Activated effector memory CD4-positive, alpha-beta T cell treated with anti-CD3 and anti-CD28 coated beads, Interleukin-2, amount 50 U/mL, for 16 hours (primary cell): ENCODE measurements at places on chromosomes 12 and 14.

DNA sequence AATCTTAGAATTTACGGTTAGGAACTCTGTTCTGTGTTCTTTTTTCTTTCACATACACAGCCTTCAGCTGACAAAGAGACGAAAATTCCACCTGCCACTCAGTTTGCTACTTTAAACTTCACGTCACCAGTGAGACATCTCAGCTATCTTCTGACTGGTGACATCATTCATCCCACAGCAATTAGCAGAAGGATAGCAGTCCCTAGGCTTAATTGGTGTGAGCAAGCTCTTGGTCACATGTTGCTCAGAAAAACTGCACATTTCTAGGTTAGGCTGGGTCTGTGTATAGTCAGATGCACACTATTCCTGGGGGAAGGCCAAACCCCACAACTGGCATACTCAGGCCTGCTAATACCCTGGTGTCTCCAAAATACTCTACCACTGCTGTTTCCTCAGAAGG is 23.9 kb downstream of the SLC7A7 start:
- DNase-seq = no peak

- no peak for DNase-seq
Observed at GRCh38 chr14:76948213-76948947, 80.1 kb downstream of the IRF2BPL start.

DNA sequence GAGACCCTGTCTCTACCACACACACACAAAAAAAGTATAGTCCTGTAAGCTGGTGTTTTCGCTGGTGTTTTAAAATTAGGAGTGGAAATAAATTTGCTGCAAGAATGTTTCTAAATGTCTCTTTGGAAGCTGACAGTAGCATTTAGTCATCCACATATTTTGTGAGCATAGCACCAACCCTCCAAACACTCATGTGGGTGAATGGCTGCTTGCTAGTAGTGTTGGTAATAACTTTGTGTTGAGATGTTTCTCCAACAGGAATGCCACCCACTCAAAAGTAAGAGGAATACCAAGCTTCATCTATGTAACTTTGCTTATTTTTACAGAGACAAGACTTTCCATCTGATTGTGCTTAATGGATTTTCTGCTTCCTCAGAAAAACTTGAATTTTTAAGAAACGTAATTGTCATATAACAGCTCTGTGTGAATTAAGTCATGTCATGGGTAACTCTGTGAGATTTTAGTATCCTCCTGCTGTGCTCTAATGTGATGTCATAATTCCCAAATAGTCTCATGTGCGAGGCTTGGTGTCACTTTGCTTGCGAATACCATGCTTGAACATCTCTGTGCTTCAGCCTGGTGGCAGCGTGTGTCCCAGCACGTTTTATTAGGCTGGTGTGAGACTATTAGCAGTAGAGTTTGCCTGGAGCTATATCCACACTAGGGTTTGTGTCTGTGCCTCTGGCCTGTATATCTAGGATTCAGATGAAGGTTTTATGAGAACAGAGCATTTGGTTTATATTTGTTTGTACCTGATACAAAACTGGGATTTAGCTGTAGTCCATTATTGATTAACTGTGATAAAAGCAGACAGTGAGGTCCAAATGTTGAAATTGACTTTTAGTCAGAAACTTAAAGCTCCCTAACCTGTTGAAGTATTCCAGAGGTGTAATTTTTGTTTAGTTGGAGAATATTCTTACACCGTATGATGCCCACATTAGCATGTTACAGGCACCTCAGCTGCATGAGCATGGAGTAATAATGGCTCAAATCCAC is 80.5 kb downstream of the FBXW8 start:
- DNase-seq = no peak

DNA sequence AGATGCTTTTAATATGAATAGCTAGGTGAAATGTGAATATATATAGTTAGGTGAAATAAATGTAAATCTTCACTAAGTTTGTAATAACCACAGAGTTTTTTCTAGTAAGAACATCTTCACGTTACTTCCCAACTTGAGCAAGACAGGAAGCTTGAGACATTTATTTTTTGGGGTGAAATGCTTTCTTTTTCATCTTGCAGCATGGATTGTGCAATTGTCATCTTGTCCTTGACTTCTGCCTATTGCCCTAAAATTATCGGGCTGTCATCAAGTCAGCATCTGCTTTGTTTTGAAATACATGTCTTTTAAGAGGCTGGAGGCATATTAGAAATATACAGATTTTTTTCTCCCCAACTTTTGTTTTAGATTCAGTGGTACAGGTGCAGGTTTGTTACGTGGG is 433.9 kb downstream of the PCNX1 start:
- no peak for DNase-seq

GRCh38 chr14:73338551-73338950 is 101.2 kb downstream of the PAPLN start:
- DNase-seq = no peak

- DNase-seq = peak; percentile 83
Observed at GRCh38 chr14:20697273-20698017, 8.9 kb downstream of the ANG start.

- peak; percentile 81 for DNase-seq
Observed at GRCh38 chr12:6927379-6928021, at the start of gene ATN1. TSS of gene ATN1 (plus strand) at chr12:6927959. CDS start at chr12:6934002, 6,043 bp downstream.

GRCh38 chr12:14450479-14450878 is 85.0 kb downstream of the ATF7IP start:
- no peak for DNase-seq

DNA sequence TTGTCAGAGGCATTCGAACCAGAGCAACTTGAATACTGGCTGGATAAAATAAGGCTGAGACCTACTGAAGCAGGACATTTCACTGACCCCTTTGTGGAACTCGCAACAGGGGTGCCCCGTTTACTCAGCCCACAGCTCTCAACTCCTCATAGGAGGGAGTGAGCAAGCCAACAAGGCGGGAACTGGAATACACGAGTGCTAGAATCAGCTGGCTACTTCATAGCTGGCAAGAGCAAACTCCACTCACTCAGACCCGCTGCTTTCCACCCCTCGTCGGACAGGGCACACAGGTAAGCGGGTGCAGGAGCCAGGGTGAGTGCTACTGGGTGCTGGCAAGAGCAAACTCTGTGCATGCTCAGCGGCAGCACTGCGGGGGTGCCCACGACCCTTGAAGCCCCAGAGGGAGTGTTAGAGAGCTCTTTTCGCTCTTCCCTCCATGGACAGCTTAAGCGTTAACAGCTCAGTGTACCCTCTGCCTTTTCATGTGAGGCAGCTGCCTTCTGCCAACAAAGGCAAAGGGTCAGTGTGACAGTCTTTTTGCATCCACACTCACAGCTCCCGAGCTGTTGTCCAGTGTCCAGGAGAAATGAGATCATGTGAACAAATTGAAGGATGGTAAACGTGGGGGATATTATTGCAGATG is 15.7 kb downstream of the CAPZA3 start:
- DNase-seq = no peak

- DNase-seq = no peak
Observed at GRCh38 chr14:58805605-58806409, 168.0 kb downstream of the DACT1 start.

GRCh38 chr12:112664569-112664968 is 127.0 kb upstream of the RPH3A start:
- DNase-seq = no peak

- DNase-seq = no peak
Observed at GRCh38 chr12:18261906-18262305, 588 bp downstream of the PIK3C2G start.

GRCh38 chr12:130591736-130592135 is 124.4 kb downstream of the RIMBP2 start:
- no peak for DNase-seq

DNA sequence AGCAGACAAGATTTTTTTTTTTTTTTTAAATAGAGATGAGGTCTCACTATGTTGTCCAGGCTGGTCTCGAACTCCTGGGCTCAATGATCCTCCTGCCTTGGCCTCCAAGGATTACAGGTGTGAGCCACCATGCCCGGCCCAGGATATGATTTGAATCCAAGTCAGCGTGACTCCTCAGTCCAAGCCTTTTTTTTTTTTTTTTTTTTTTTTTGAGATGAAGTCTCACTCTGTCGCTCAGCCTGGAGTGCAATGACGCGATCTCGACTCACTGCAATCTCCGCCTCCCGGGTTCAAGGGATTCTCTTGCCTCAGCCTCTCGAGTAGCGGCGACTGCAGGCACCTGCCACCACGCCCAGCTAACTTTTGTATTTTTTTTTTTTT is 6.9 kb downstream of the CABP1 start:
- no peak for DNase-seq

DNA sequence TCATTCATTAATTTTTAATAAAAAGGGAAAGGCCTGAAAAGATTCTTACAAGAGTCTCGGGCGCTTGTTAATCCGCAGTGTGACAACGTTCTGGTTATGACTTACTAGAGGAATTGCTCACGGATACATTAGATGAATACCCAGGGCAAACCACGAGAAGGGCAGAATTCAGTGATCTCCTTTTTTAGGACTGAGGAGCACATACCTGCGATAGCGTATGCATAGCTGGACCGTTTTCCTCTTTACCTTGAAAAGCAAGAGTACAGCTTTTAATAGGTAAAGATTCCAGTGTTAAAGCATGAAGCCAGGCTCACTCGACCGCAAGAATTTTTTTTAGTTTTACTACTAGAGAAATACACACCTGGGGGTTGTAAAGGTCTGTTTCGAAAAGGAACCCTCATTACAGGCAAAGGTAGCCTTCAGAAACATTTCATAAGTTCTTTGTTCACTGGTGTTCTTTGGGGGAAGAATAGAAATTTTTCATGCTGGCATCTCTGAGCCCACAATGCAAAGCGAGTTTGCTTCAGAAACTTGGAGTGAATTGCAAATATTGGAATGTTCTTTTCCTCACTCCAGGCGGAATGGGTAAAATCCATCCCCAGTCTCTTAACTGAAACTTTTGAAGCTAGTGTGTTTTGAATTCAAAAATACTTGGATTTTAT is 953 bp downstream of the MAPK1IP1L start:
- no peak for DNase-seq

GRCh38 chr12:90484094-90484493 is 470.9 kb downstream of the CCER1 start:
- DNase-seq = no peak

DNA sequence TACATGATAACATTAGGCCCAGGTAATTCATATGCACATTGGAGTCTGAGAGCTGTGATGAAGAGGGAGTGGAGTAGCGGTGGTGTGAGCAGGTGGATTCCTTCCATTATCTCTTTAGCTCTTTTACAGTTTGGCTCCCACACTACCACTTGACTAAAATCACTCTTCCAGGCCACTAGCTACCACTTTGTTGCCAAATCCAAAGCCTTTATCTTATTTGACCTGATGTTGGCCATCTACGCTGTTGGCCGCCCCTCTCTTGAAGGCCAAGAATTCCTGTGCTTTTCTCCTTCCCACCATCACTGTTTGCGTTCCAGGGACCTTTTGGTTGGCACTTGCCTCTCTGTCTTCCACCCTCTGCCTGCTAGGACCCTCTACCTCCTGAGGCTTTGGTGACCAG is 4.0 kb upstream of the MAX start:
- DNase-seq = no peak

DNA sequence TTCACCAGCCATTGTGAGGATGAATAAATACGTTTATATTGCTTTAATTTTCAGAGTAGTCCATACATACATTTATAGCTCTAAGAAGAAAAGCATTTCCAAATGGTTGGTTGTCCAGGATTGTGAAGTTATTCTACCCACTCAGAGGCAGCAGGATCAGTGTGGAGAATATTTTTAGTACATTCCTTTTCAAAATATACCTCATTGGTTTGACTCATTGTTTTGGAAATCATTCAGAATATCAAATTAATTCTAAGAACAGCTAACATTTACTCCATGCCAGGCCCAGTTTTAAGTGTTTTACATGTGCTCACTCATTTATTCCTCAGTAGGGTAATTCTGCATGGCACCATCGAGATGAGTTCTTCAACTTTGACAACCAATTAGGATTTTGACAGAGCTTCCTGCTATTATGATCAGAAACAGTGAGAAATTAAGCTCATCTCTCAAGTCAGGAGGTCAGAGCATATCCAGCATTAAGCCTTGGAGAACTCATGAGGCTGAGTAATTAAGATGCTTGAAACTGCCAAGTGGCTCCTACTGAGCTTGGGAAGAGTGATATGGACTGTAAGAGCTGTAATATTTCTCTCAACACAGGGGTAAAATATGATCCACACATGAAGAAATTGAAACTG is 153.3 kb upstream of the CLEC14A start:
- DNase-seq = no peak

DNA sequence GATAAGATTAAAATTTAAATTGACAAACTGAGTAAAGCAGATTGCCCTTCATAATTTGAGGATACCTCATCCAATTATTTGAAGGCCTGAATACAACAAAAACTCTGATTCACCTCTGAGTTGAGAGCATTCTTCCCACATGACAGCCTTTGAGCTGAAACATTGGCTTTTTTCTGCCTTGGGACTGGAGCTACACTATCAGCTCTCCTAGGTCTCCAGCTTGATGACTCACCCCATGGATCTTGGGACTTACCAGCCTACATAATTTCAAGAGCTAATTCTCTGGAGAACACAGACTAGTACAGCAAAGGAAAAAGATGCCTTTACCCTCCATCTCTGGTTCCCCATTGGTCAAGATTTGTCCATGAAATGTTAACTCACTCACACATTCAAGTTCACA is 555.1 kb downstream of the FOXG1 start:
- DNase-seq = no peak

DNA sequence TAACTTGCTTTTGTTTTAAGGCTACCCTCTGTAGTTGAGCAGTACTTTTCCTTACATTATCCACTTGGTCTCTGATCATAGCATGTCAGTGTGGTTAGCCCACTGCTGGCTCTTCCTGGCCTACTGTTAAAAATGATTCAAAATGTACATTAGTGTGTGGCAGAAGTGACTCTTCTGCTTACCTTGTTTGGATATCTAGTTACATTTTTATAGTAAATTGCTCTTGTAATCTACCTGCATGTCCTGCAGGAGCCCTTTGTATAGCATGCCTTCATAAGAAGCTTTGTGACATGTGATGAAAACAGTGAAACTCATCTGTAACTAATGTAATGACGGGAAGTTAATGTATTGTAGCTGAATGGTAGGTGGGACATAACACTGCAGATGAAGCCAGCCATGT is 8.1 kb downstream of the SPATS2 start:
- DNase-seq = no peak

- DNase-seq = no peak
Observed at GRCh38 chr14:23174296-23175184, 8.9 kb downstream of the SLC7A8 start.

DNA sequence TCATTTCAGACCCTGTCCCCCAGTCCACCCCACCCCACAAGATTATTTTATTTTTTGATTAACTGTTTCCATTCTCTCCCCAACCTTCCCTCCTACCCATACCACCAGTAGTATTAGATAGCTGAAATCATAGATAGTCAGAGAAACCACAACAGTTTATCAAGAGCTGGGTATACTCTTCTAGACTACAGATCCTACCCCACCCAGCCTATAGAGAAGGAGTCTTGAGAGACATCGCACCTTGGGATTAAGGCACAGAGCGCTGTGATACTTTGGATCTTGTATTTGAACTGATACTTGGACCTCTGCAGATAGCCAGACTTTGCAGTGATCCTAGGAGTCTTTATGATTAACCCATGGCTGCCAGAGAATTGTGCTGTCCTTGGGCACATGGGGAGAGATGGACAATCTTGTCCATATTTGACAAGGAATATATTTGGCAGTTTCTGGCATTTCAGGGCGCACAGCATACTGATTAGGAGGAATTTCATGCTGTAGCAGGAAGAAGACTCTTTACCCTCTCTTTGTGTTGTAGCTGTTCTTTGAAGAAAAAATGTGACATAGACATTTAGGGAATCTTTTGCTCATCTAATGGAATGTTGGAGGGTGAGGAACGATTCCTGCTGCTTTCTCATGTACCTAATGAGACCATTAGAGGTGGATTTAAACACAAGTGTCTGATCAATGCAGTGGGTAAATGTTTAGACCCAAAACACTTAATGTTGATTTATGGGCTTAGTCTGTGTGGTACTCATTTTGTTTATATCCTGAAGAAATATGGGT is 982 bp downstream of the RBMS2 start:
- DNase-seq = no peak
